ENCODE measurements at places on chromosomes 4 and X.

DNA sequence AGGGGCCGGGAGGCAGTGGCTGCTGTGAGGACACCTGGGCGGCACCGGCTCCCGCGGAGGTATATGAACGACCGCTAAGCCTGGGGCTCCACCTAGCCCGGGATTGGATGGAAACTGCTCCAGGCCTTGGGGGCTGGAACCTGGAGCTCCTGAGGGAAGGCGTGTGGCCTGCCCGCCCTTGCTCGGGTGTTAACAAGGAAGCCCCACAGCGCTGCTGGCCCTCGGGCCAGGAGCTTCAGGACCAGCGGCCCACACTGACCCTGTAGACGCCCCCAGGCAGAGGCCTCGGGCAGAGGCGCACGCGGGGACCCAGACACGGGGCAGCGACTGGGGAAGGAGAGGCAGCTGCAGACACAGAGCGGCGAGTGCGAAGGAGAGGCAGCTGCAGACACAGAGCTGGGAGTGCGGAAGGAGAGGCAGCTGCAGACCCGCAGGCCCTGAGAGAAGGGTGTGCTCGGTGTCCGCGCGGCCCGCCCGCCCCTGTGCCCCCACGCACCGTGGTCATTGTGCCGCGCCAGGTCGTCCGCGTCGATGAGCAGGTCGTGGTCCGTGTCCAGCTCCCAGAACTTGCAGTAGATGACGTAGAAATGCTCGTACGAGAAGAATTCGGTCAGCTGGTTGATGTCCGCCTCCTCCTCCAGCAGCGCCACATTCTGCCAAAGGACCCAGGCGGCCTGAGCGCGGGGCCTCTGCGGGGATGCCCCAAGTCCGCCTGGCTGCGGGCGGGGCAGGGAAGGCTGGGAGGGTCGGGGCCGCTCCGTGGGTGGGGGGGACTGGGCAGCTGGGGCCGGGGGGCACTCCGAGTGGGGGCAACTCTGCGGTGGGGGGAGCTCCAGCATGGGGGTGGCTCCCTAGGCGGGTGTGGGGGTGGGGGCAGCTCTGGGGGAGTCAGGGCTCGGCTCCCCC lies 26.7 kb upstream of the GTPBP6 start:
- DNase-seq = no peak

DNA sequence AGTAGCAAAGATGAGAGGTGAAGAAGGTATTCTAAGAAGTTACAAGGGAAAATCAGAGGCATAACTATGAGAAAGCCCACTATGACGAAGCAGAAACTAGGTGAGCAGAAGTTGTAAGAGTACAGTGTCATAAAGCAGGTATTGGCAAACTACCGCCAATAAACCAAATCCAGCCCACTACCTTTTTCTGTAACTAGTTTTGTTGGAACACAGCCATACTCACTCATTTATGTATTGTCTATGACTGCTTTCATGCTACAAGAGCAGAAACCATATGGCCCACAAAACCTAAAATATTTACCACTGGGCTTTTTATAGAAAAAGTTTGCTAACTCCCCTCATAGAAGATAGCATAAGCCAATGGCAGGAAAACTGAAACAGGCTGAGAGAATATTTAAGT lies 31.8 kb upstream of the ZCCHC13 start:
- DNase-seq = no peak

- DNase-seq = no peak
Measured at GRCh38 chrX:31670245-31670644, 598.4 kb upstream of the FTHL17 start.

DNA sequence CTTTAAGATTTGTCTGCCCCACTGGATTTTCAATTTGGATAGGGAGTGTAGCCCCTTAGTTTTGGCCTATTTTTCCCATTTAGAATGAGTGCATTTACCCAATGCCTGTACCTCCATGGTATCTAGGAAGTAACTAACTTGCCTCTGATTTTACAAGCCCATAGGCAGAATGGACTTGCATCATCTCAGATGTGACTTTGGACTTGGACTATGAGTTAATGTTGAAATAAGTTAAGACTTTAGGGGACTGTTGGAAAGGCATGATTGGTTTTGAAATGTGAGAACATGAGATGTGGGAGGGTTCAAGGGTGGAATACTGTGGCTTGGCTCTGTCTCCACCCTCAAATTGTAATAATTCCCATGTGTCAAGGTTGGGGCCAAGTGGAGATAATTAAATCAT lies 2480.2 kb downstream of the PCDH7 start:
- DNase-seq = no peak

- DNase-seq = no peak
Measured at GRCh38 chr4:123783151-123783790, 386.7 kb downstream of the SPRY1 start.

DNA sequence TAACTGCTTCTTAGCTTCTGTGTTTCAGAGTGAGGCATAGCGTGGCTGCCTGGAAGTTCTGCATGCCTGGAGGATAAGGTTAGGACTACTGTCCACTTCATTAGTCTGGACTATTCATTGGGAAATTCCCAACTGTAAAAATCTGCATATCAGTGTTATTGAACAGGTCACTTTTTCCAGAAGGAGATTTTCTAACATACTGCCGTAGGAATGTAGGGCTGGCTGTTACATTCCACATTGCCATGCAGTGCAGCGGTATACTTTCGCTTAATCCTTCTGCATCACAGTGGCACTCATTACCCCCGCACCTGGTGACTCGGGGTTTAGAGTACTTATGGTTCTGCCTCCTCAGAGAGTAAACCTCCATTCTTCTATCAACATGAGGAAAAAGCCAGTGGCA lies 104.6 kb downstream of the NPFFR2 start:
- DNase-seq = no peak

DNA sequence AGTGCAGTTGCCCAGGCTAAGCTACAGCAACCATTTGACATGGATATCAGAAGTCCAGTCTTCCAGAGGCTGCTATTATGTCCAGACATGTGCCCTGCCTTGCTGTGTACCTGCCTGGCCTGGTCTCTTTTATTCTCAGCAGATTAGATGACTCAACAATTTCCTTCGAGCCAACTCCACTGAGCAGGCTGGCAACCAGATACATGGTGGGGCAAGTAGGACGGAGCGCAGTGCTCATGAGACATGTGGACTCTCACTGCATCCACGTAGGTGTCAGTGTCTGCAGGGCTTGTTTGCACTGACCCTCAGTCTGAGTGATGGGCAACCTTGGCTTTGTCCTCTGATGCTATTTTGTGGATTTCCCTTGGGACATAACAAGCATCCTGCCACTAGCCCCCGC lies 7.2 kb upstream of the MAGEA11 start:
- DNase-seq = no peak

DNA sequence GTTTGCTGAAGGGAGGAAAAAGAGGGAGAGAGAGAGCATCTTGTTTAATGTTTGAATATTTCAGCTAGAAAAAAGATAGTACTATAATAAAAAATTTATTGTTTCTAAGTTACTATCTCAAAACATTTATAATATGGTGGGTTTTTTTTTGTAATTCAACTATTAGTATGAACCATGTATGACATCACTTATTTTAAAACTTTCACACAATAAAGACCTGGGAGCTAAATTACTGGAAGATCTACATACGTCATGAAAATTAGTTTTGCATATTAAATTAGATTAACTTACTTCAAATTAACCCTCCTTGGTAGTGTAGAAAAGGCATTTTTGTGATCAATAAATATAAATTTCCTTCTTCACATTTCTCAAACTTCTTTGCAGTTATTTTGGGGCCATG lies 432.0 kb upstream of the SLIT2 start:
- DNase-seq = no peak

GRCh38 chr4:10625131-10625530 lies 59.4 kb downstream of the CLNK start:
- no peak for DNase-seq

GRCh38 chr4:77021614-77022089 lies 54.1 kb downstream of the CCNI start:
- no peak for DNase-seq

DNA sequence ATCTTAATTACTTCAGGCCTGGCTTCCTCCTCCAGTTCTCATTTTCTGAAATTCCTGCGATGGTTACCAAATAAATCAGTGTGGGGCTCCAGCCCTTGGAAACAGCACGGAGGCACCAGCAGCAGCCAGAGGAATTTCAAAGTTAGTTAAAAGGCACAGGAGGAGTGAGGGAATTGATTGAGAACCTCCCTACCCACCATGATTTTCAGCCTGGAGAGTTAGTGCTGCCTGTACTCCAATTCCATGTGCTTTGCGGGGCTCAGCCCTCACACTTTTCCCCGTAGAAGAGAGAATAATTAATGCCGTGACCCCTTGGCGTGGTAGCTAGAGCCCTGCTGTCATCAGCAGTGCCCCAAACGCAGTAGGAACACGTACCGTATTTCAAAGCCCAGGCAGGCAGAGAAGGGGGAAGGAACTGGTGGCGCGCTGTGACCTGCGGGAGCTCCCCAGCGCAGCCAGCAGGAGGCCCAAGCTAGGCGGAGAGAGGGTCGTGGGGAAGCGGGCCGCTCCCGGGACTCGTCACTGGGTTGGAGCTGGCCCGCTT lies 84.0 kb upstream of the IGFBP7 start:
- no peak for DNase-seq

GRCh38 chr4:17096692-17097091 lies 198.2 kb upstream of the LDB2 start:
- DNase-seq = no peak

GRCh38 chr4:1806223-1806564 lies 13.1 kb downstream of the FGFR3 start:
- DNase-seq = no peak

GRCh38 chr4:147409350-147409749 lies 71.5 kb upstream of the EDNRA start:
- DNase-seq = no peak

DNA sequence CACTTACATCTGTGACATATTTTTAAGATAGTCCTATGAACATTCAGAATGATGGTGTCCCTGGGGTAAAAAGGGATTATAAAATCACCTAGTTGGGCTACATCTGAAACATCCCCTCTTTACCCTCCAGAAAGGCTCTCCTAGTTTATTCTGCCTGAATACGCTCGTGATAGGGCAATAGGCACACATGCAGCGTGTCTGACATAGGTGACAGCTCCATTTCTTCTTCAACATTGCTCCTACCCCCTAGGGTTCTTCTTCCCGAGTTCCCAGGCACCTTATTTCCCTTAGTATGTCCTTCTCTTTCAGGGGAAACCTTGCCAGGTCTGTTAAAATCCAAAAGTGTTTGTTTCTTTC lies 27.1 kb upstream of the CFAP299 start:
- no peak for DNase-seq

- DNase-seq = peak; percentile 26
Measured at GRCh38 chr4:76993787-76994641, 44.5 kb downstream of the SEPTIN11 start.

Measured in stimulated activated naive CD8-positive, alpha-beta T cell treated with anti-CD3 and anti-CD28 coated beads, Interleukin-15, Interleukin-2, amounts not matched to agents 100 U/mL and 50 U/mL, for 24 hours (primary cell).